ENCODE measurements at places on chromosomes 16 and 17.

DNA sequence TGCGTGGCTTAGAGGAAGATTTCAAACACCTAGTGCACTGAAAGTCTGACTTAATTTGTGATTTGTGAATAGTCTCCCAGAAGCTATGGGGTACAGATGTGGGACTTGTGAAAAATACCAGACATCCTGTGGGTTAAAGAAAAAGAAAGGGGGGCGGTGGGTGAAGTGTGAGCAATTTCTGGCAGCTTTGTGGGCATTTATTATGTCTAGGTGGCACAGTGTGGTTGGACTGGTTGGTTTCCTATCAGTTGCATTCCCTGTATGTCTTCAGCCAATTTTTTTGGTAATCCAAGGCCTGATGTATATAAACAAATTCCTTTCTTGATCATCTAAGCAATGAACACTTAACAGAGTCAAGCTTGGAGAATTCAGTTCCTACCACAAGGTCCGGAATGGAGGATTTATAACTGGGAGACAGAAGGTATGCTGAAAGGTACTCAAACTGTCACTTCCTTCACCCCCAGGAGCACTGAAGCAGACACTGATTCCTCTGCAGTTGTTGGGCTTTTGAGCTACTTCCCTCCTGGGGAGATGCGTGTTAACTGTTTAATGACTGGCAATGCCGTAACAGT is 211.6 kb downstream of the WWOX start:
- DNase-seq: no peak

- no peak for DNase-seq
Measured at GRCh38 chr17:69654981-69655855, 240.7 kb downstream of the MAP2K6 start.

DNA sequence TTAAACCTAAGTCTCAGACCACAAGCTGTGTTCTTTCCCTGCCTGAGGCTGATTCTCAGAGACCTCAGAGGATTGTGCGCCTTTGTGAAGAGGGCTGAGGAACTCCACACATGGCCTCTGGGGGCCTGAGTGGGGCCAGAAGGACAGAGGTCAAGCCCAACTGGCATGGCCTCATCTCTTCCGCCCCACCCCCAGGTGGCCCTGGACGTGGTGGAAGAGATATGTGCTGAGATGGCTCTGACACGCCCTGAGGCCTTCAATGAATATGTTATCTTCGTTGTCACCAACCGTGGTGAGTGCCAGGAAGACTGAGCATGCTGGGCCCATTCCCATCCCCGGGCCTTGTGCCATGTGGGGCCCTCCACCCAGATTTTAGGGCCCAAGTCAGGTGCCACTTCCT is 20.1 kb upstream of the ALKBH5 start:
- no peak for DNase-seq

DNA sequence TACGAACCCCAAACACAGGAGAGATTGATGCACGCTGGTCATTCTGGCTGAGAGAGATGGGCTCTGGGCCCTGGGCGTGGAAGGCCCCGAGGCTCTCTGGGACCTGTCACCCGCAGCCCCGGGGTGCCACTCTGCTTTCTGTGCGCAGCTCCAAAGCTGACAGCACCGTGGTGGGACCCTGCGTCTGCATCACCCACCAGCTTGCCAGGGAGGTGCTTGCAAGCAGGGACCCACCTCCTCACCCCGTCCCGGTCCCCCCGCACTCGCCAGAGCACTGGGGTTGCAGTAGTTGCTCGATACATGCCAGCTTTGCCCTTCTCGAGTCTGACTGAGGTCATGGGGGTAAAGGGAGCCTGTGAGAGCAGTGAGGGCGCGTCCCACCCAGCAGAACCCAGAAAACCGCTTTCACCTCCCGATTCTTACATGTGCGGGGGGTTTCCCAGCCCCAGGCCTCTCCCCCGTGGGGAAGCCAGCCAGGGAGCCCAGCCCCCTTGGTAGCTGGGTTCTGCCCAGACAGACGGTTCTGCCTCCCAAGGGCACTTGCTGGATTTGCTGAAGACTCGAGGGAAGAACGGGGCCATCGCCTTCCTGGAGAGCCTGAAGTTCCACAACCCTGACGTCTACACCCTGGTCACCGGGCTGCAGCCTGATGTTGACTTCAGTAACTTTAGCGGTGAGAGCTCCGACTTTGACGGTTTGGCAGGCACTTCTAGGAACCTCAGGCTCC is 12.5 kb downstream of the CARD14 start:
- no peak for DNase-seq

- DNase-seq: no peak
Measured at GRCh38 chr16:26736084-26736483, 330.6 kb upstream of the C16orf82 start.

DNA sequence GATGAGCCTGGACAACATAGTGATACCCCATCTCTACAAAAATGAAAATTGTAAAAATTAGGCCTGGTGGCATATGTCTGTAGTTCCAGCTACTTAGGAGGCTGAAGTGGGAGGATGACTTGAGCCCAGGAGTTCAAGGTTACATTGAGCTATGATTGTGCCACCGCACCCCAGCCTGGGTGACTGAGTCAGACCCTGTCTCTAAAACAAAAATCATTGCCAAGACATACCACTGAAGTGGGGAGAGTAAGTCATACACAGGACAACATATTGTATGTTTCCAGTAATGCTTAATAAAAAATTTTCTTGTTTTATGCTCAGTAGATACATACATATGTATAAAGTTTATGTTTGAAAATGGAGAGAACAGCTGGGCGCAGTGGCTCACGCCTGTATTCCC is 39.2 kb downstream of the NDE1 start:
- DNase-seq: no peak

GRCh38 chr17:82979718-82980117 is 99.7 kb upstream of the METRNL start:
- DNase-seq: no peak

DNA sequence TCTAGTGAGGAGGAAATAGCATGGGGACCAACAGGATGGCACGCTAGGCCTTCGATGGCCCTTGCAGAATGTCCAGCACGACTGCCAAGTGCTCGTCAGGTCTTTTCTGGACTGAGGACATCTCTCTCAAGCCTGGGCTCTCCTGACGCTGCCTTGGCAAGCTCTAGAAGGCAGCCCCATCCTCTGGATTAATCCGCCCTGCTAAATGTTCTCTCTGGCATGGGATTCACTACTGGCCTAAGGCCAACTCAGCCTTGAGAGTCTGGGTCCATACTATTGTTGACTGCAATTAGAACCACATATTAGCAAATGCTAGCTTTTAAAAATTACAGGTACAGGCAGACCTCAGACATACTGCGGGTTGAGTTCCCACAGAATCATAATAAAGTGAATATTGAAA is 2.5 kb upstream of the CEP295NL start:
- no peak for DNase-seq

Data from stimulated activated CD8-positive, alpha-beta memory T cell treated with anti-CD3 and anti-CD28 coated beads, Interleukin-15, amount 100 ng/mL, for 1 hour (primary cell).